ENCODE measurements at places on chromosomes 7 and 10. TPM values are rescaled to one million over a fixed set of nuclear protein-coding genes. Genes with fewer than 3 reads are reported as not detected.

GRCh38 chr7:92359801-92360200 lies 87.5 kb upstream of the GATAD1 start:
- DNase-seq: no peak

DNA sequence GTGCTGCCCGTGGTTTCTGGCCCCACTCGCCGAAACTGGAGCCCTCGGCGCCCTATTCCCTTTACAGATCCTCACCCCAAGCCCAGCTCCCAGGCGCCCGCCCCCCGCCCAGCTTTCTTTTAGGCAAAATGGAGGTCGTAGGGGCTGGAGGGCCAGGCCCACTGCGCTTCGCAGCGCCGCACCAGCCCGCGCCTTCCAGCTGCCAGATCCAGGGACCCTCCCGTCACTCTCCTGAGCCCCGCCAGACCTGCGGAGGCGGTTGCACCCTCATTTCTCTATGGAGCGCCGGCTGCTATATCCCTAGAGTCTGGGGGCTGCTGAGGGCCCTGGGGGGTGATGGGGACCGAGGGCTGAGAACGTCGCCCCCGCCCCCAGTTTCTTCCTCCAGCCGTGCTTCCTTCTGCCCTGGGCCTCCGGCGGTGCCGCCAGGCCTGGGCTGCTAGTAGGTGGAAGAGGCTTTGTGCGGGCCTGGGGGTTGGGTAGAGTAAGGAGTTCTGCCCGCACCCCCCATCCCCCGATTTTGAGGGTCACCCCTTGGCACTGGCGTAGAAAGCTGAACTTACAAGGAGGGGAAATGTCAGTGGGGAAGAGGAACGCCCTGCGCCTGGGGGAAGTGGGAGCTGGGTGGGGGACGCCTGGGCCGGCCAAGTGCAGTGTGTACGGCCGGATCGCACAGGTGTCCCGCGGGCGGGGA lies 1.0 kb downstream of the GNB2 start:
- DNase-seq: no peak

The TUBAL3 gene
- 0.33 TPM for polyA plus RNA-seq

The CYP26C1 gene
- polyA plus RNA-seq: not detected

DNA sequence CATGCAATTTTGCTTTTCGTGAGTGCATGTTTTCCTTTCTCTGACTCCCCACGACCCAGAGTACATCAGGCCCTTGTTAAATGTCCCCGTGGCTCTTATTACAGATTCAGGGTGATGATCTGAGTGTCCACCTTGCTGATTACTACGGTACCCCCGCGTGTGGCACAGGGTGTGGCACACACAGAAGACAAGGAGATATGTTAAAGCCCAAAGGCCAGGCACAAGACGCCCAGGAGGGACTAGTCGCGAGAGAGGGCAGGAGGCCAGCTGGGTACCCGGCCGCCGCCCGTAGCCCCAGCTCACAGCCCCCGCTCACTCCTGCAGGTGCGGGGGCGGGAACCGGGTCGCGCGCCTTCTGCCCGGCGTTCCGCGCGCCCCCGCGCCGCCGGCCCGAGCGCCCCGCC lies 281 bp upstream of the EXOC6 start:
- DNase-seq: no peak

DNA sequence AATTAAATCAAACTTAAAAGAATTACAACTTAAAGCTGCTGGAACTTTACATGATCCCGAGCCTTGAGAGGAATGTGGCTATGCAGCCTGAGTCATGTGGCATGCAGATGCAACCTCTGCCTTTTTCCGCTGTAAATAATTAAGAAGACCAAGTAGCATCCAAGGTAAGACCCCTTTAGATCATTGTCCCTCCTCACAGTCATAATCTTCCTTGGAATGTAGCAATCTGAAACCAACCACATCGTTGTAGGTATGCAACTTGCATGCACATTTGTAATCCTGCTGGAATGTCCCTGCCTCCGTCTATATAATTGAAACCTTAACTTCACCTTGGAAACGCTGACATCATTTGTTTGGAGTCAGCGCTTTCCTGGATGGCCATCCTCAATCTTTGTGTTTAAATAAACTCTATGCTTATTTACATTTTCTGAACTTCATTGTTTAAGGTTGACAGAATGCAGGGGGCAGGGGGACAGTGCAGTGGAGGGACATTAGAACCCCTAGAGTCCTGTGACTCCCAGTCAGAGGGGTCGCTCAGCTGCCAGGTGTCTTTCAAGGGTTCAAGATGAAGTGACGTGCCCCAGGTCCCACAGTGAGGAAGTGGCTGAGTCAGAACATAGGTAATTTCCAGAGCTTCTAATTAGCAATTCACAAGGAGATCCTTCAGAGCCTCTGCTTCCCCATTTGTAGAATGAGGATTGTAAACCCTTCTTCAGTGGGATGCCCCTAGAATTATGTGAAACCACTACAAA lies 110.7 kb downstream of the RALA start:
- DNase-seq: peak; percentile 89

GRCh38 chr7:135180122-135180521 lies 9.6 kb upstream of the CYREN start:
- DNase-seq: no peak

GRCh38 chr10:23820792-23821191 lies 381.9 kb downstream of the OTUD1 start:
- no peak for DNase-seq

DNA sequence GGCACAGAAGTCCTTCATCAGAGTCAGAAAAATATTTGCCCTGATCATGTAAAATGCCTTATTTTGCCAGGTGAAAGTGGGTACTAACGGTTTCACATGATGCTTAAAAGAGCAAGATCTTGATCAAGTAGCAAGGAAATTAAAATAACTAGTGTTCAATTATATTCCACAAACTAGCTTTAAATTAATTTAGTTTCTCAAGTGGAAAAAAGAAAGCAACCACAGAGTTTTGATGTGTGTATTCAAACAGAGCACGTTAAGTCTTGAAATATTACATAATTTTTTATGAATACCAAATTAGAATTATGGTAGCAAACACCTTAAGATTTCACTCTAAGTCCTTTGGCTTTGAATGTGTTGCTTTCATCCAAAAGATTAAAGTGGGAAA lies 47.3 kb downstream of the PIP4K2A start:
- DNase-seq: no peak

DNA sequence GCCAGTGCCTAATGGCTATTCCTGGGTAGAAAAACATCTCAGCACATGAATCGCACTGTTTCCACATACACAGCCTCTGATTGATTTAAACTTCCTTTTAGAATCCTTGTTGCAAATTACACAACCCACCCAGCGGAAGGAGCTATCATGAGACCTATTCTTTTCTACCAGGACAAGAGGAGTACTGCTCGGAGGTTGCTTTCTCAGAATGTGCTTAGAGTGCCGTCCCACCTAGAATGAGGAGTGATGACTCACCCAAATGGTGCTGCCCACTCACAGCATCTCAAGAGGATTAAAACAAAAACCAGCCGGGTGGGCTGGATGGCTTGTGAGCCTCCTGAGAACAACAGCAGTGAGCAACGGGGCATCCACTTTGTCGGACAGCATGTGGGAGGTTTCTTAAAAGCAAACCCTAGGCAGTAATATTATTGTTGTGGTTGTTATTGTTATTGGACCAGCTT lies 128.9 kb downstream of the DGKI start:
- DNase-seq: no peak

The PYROXD2 gene
- 7.9 TPM for polyA plus RNA-seq

DNA sequence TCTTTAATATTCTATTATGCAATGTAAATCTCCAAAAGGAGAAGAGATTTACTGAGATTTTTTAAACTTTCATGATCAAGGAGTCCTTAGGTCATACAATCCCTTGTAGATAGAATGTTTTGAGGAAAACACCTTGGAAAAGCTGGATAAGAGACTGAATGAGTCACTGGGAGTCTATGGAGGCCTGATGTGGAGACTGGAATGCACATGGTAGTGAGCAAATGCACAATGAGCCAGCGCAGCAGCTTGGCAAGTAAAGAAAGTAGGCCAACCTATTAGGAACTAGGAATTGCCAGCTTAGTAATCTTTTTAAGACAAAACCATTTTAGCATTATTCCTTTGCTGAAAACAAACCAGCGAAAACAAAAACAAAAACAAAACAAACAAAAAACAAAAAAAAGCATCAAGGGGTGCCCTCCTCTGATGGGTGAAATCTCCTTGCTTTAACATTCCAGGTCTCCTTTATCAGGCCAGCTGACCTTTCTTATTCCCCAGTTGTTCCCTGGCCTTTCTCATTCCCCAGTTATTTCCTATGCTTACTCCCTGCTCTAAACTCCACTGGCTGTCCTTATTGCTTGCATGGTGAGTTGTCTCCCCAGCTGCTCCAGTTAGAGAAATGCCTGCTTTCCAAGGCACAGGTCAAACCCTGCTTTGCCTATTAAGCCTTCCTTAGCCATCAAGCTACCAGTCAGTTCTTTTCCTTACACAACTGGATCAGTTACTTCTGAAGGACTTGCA lies 135.8 kb downstream of the PLCE1 start:
- DNase-seq: no peak

All from muscle of back (tissue), 13 donors.